ENCODE measurements at places on chromosomes 6 and 20. TPM values are rescaled to one million over a fixed set of nuclear protein-coding genes. Genes with fewer than 3 reads are reported as not detected.
A peak's percentile ranks its signal among the peaks of the same experiment; 100 is the strongest.

Gene TSPYL4
- 55.6 TPM for total RNA-seq

Gene HDGFL1
- not detected for total RNA-seq

Gene ZNF334
- 21.4 TPM for total RNA-seq

DNA sequence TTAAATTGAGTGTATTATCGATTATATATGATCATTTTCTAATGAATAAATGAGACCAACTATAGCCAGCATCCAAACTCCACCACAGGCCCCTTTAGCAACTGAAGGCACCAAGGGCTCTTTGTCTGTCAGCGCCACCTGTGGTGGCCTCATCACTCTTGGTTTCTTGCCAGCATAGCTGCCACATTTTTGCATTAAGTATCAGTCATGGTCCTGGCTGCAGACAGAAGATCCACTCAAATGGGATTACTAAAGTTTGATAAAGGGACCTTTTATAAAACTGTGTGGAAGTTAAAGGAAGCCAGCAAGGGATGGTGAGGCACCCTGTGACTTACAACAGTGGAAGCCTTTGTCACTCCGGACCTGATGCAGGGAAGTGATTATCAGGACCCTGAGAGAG lies 162.9 kb downstream of the C6orf118 start:
- no peak for DNase-seq

DNA sequence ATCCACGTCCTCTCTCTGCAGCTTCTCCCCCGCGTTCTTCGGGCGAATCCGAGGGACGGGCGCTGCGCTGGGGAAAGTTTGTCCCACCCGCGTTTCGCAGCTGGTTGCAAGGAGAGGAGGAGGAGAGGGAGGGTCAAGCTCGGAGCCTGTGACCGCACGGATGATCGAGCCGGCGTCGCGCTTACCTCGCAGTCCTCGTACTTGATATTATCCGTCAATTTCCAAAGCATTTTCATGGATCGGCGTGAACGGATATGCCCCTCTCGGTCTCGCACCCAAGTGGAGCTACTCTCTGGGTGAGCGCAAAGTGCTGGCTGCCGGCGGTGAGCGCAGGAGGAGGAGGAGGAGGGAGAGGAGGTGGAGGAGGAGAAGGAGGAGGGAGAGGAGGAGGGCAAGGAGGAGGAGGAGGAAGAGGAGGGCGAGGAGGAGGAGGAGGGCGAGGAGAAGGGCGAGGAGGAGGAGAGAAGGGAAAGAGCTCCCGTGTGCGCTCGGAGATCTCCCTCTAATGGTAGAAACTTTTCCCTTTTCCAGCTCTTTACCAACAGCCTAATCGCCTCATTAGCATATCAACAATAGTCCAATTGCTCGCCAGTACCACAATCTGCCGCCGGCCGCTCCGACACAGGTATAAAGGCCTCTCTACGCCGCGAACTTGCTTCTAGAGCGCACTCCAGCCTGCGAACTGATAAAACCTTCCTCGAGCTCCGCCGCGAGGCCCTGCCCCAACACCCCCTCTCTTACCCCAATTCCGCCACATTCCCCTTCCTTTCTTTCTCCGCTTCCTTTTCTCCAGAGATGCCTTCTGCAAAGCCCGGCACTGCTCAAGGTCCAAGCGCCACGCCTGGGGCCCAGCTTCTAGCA lies at the start of gene TFAP2A:
TFAP2A (minus strand) TSS at position 319 of the 861 bp plus-strand sequence; CDS start at position 236, 83 bp downstream.
- DNase-seq = no peak

Gene CTCFL
- 0.14 TPM for total RNA-seq

GRCh38 chr6:154969796-154970195 lies 25.3 kb upstream of the TIAM2 start:
- no peak for DNase-seq

DNA sequence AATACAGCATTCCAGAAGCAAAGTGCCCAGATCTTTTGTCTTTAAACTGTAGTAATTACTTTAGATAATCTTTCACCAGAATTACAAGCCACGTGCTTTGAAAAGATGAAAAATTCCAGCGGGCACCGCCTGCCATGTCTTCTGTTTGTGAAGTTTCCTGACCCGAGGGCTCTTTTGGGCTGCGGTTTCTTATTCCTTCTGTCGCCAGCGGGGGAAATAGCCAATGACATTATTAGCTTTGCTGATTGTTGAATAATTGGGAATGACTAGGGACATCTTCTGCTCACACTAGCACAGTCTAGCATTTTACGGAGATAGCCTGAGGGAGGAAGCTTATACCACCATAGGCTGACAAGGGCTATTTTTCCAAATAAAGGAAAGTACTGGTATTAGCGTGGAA lies 124.7 kb downstream of the SAMD5 start:
- no peak for DNase-seq

Gene UNC5CL
- 1.6 TPM for total RNA-seq

GRCh38 chr20:64104667-64105451 lies 2.5 kb downstream of the NPBWR2 start:
- no peak for DNase-seq

DNA sequence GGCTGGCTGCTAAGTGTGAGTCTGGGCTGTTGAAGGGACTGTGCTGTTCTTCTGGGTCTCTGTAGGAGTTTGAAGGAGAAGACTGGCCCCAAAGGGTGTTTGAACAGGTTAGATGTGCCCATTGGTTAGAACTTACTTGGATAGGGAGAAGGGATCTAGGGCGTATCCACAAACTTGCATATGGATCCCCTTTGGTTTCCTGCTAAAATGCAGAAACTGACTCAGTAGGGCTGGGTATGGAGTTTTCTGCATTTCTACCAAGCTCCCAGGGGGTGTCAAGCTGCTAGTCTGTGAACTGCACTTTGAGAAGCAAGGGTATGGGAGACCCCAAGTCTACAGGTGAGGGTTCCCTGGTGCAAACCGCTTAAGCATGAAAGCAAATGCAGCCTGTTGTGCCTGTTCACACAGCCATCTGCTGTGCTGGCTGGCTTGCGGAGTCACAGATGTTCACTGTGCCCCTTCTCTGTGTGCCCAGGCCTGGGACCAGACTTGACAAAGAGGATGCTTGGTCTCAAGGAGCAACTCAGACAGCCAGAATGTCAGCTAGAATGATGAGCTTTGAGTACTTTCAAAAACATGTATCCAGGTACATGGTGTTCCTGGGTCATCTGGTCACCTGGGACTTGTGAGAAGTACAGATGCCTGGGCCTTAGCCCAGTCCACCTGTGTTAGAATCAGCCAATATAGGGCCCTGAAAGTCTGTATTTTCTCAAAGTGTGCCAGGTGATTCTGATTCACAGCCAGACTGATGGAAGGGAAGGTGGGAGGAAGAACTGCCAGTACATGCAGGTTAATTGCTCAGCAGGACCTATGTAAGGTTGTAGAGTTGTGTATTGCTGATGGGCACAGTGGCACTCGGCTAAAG lies 7.4 kb downstream of the PPP1R16B start:
- DNase-seq = no peak

DNA sequence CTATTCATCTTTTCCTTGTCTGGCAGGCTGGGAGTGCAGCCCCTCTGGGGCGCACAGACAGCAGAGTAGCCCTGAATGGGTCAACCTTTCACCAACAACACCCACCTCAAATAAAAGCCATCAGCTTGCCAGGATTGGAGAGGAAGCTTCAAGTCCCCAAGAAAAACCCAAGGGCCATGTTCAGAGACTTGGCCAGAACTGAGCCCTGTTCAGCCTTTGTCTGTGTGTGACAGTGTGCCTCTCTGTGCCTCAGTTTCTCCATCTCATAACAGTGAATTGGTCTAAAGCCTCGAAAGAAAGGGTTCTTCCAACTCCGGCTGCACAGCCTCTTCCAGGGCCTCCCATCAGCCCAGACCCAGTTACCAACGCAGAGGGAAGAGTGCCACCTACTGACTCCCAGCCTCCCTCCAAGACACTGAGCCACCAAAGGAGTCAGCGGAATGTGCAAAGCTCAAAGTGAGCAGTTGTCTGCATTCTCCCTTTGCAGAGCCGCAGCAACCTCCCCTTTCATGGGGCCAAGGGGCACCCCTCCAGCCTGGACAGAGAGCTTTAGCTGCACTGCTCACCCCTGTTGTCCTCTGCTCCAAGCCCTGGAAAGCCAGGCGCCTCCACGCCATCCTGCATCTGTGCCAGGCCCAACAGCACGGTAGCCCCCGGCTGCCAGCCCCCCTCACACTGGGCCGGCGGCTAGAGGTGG lies 82.7 kb upstream of the TOP1 start:
- DNase-seq = peak; percentile 53

DNA sequence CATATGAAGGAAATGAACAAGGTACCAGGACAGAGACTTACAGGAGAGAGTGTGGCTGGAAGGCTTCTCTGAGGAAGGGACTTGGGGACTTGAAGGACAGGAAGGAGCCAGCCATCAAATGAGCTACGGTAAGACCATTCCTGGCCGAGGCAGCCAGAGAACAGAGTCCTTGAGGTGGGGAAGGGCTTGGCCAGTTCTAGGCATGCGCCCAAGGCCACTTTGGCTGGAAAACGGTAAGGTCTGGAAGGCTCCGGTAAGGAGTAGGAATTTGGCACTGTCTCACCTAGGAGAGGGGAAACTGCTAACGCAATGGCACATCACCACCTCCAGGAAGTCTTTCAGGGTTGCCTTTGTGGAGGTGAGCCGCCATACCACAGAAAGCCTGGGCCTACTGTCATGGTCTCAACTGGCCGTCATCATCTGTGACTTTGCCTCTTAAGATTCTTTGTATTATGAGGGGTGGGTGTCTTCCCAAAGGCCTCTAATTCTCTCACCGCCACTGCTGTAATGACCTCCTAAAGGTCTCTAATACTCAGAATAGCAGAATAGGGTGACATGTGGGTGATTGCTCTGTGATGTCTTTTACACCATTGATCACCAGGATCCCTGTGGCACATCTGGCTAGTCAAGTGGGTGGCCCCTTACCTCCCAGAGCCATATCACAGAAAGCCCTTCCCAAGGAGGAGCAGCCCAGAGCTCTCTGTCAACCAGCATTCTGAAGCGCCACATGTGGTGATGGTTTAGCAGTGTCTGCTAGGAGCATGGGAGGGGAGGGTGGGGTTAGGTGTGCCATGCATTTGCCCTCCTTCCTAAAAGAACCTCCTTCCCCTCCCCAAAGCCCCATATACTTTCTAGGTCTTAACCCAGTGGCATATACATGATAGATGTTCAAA lies 17.7 kb upstream of the STX16 start:
- DNase-seq = no peak

DNA sequence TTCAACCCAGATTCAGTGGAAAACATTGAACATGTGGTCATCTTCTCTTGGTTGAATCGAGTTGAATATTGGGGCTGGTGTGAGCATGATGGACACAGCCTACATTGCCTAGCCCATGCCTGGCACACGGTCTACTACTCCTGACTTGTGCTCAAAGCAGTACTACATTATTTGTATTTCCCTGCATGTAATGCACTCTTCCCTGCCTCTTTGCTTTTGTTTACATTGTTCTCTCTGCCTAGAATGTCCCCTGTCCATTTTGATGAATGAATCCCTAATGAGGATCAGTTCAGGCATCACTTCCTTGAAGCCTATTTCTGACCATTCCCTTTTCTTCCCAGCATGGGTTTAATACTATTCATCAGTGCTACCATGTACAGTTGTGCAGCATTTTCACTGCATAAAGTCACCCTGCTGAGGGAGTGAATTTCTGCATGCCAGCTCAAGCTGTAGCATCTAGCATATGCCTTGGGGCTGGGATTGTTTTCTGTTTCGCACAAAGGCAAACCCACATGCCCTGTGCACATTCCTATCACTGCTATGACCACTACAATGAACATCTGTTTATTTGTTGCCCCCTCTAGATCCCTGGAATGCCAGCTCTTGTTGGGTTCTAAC lies 75.3 kb upstream of the CCN6 start:
- DNase-seq = no peak

Gene TPBG
- 21.4 TPM for total RNA-seq

- DNase-seq = peak; percentile 75
These were observed 76.4 kb upstream of the RNF24 start for GRCh38 chr20:4091490-4092479.

DNA sequence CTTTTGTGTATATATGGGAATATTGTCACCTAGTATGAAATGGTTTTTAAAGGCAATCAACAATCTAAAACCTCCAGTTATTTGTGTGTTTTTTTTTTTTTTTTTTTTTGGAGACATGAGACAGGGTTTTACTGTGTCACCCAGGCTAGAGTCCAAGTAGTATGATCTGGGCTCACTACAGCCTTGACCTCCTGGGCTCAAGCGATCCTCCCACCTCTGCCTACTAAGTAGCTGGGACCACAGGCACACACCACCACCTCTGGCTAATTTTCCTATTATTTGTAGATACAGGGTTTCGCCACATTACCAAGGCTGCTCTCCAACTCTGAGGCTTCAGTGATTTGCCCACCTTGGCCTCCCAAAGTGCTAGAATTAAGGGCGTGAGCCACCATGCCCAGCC lies 349.9 kb downstream of the UTRN start:
- DNase-seq = no peak

DNA sequence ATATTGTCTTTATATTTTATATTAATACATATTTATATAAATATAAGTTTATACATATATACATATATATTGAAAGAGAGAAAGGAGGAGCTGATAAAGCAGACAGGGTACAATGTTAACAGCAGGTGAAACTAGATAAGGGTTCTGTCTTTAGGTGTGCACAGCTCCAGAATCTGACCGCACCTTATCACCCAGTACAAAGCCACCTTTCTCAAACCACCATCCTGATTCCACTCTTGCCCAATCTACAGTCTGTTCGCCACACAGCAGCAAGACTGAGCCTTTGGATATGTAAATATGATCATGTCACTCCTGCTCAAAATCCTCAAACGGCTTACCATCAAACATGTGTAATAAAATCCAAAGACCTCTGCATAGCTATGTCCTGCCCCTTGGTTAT lies 34.7 kb upstream of the ASCC3 start:
- no peak for DNase-seq

GRCh38 chr6:68636666-68637065 lies 1.6 kb downstream of the ADGRB3 start:
- DNase-seq = no peak

DNA sequence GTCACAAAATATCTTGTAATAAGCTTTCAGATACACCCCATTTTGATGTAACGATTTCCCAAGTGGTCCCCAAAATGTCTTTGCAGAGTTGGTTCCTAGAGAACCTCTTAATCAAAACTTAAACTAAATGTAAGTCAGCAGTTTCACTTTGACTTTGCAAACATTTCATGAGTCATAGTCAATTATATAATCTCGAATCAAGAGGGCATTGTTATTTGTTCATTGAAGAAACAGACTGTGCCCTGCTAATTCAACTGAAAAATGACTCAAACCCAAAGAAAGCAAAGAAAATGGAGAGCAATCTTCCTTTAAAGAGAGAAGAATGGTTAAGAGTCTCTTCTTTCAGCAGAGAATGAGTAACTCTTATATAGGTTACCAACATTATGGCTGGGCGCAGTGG lies 58.3 kb downstream of the IPCEF1 start:
- DNase-seq = no peak

GRCh38 chr6:130778946-130779657 lies 48.1 kb upstream of the SMLR1 start:
- DNase-seq = no peak
